Psoas muscle (tissue), 8 donors: ENCODE measurements at places on chromosomes 12 and 14. TPM values are rescaled to one million over a fixed set of nuclear protein-coding genes. Genes with fewer than 3 reads are reported as not detected.

ANO2 gene
- total RNA-seq = 5.0 TPM

RASAL1 gene
- total RNA-seq = 0.89 TPM

CLEC14A gene
- total RNA-seq = 20.2 TPM

GLI1 gene
- 0.07 TPM for total RNA-seq

KLHDC1 gene
- total RNA-seq = 7.6 TPM

TMEM117 gene
- 3.3 TPM for total RNA-seq

DNA sequence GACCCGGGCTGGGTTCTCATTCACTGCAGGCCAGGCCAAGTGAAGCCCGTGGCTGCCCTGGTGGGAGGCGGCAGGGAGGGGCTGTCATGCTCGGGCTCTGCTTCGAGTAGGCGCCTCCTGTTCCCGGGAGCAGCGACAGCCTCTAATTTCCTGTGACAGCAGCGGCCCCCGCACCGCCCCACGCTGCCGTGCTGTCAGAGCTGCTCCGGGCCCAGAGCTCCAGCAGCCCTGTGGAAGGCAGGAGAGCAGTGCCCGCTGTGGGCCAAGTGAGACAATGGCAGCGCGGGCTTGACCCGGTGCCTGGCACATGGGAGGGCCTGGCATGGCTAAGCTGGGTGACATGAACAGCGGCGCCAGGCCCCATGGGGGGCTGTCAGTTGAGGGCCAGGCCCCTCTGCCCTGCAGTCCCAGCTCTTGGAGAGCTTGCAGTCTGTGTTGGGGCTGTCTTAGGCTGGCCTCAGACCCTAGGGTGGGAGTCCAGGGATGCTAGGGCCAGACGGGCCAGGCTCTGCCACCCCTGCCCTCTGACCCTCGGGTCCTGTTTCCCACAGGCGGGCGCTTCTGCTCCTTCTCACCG is 5.1 kb downstream of the TRMT61A start:
- DNase-seq = no peak

DNA sequence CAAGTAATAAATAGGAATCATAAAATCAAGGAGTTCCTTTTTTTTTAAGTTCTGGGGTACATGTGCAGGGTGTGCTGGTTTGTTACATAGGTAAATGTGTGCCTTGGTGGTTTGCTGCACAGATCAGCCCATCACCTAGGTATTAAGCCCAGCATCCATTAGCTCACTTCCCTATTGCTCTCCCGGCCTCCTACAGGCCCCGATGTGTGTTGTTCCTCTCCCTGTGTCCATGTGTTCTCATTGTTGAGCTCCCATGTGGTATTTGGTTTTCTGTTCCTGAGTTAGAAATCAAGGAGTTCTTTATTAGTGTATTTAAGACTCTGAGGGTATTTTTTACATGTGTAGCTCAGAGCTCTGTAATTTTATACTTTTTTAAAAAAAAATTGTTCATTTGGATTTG is 86.0 kb downstream of the SCFD1 start:
- no peak for DNase-seq

DNA sequence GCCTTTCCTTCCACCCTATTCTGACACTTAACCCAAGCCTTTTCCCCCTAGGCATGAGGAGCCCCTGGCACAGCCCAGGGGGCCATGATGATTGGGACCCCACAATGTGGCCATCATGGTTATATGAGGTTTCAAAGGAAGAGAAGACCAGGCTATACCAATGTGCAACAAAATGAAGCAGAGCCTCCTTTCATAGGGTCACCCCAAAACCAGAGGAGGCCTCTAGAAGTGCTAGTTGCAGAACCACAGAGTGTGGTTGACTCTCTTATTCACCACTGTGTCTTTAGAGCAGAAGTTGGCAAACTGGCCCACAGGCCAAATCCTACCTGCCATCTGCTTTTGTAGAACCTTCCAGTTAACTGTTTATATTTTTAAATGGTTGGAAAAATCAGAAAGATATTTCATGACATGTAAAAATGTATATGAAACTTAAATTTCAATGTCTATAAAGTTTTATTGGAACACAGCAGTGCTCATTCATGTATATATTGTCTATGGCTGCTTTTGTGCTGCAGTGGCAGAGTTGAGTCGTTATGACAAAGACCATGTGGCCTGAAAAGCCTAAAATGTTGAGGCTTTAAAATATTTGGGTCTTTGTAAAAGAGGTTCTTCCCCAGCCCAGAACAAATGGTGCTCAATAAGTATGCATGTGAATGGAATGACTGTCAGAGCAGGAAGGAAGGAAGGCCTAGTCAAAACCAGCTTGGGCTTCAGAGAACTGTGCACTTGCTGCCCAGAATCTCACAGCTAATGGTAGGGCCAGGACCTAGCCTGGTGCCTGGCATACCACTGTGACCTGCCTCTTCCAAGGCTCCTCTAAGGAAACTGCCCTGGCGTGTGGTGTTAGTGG is 49.2 kb downstream of the SUSD6 start:
- no peak for DNase-seq

- no peak for DNase-seq
These were observed 97.5 kb upstream of the VRK1 start for GRCh38 chr14:96699666-96700065.

- DNase-seq = no peak
These were observed 141.0 kb downstream of the SLC16A7 start for GRCh38 chr12:59736786-59737185.

DNA sequence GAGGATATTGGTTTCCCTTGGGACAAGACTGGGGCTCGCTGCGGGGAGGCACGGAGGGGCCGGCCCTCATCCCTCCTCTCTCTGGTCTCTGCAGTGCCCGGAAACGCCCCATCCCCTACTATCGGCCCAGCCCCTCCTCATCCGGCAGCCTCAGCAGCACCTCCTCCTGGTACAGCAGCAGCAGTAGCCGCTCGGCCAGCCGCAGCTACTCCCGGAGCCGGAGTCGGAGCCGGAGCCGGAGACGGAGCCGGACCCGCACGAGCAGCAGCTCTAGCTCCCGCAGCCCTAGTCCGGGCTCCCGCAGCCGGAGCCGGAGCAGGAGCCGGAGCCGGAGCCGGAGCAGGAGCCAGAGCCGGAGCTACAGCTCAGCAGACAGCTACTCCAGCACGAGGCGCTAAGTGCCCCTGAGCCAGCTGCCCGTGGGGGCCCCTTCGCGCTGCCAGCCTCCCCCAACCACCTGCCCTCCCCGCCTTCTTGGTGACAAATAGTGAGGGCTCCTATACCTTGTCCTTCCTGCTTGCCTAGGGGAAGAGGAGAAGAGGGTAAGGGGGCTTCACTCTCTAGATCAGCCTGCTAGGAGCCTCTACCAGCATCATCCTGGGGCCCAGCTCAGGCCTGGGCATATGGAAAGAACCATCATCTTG is 22.2 kb upstream of the HSPB8 start:
- no peak for DNase-seq

DNA sequence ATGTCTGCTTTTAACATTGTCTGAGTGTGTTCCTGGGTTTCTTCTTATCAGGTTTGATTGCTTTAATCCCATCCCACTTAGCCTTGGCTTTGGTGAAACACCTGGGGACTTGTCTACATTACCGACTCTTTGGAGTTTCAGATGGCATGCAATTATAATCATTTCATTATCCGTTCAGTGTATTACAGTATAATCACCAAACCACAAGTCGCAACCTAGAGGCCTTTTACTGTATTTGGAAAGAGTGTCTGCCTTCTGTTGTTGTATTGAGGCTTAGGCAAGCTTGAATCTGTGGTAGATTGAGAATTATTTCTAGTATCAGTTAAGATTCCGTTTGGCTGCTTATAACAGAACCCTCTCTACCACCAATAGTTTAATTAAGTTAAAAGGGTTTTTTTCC is 103.9 kb downstream of the TGFB3 start:
- no peak for DNase-seq

DNA sequence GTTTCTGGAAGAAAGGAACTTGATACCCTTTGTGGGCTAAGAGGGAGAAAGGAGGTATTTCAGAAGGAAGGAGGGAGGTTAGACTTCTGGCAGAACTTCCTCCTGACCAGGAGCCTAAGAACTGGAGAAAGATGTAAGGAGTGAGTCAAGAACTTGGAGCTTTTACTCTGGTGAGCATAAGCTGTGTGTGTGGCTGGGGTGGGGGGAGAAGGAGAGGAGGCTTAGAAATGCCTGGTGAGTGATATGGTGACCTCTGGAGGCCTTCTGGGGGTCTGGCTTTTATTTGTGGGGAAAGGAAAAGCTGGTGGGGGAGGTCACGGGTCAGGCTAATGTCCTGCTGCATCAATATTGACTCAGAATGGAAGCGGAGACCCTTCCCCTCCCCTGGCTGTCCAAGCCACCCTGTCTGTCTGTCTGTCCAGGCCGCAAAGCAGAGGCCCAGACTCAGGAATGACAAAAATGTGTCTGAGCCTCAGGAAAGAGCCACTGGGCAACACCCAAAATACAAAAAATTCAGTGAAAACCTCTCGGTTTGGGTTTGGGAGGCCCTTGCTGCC is 4.8 kb downstream of the LRP1 start:
- DNase-seq = no peak

DNA sequence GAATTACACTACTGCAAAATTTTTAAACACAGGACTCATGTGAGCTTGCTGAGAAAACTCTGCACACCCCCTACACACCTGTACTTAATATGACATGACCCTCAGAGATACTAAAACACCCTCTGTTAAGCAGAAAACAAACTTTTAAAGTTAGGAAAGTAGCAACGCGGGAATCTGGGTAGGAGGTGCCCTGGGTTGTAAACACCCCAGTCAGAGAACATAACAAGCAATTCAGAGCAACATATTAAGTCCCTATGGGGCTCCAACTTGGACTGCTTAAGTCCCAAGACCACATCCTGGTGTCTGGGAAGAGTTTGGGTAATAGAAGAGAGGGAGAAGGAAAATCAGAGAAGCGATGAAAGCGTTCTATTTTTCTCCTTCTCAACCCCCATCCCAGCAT is 1.2 kb downstream of the ATF7 start:
- DNase-seq = no peak

- no peak for DNase-seq
These were observed 1.3 kb downstream of the KRT78 start for GRCh38 chr12:52847335-52848102.

- DNase-seq = no peak
These were observed 34.9 kb downstream of the PALS1 start for GRCh38 chr14:67276131-67276530.

- DNase-seq = no peak
These were observed 125.8 kb downstream of the NCOR2 start for GRCh38 chr12:124441443-124442194.
